Vagina (tissue), 2 donors: ENCODE measurements at places on chromosomes 3 and 15. TPM values are rescaled to one million over a fixed set of nuclear protein-coding genes. Genes with fewer than 3 reads are reported as not detected.

- no peak for DNase-seq
Measured at GRCh38 chr3:52912885-52913731, 15.8 kb upstream of the STIMATE start.

GRCh38 chr3:132606085-132606484 lies 9.0 kb downstream of the ACKR4 start:
- DNase-seq, result no peak

FBXW12 gene
- not detected for total RNA-seq

DNA sequence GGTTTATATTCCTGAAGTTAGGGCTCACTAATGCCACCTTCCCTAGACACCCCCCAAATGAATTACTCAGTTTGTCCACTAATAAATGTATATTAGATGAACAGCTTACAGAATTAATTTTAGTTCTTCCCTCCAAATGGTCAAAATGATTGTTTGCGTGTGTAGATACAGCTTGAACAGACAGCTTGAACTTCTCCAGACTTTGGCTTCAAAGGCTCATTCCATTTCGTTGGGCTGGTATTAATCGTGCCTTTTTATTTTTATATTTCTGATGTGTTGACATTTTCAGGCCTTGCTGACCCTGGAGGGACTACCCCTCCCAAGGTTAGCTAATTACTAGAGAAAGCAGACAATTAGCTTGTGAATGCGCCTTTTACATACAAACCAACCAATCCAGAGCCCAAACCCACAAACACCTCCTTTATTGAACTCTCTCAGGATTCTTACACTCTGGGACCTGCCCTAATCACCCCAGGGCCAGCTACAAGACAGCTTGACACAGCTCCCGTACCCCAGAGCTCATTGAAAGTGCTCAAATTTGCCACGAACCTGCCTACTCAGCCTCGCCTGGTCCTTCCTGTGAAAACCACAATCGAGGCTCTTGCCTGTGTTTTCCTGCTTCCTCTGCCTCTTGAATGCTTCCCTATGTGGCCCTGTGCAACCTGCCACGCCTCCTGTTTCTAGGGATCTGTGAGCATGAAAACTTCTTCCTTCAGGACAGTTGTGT lies 40.3 kb downstream of the RPL22L1 start:
- DNase-seq, result no peak

CLEC3B gene
- total RNA-seq, result 41.7 TPM

DNA sequence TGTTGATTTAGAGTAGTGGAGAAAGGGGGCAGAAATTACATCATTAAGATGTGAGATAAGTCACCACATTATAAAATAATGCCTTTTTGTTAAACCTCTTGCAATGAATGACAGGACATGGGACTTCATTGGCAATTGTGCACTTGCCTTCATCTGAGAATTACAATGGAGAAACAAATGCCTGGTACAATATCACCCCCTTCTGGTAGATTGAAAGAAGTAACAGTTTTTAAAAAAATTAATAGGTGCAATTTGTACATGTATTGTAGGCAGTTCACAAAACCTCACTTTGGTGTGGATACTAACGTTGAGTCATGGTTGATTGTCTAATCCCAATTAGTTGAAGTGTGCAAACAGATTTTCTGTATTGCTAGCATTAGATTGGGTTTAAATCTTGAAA lies 4.6 kb upstream of the P2RY14 start:
- no peak for DNase-seq

DNA sequence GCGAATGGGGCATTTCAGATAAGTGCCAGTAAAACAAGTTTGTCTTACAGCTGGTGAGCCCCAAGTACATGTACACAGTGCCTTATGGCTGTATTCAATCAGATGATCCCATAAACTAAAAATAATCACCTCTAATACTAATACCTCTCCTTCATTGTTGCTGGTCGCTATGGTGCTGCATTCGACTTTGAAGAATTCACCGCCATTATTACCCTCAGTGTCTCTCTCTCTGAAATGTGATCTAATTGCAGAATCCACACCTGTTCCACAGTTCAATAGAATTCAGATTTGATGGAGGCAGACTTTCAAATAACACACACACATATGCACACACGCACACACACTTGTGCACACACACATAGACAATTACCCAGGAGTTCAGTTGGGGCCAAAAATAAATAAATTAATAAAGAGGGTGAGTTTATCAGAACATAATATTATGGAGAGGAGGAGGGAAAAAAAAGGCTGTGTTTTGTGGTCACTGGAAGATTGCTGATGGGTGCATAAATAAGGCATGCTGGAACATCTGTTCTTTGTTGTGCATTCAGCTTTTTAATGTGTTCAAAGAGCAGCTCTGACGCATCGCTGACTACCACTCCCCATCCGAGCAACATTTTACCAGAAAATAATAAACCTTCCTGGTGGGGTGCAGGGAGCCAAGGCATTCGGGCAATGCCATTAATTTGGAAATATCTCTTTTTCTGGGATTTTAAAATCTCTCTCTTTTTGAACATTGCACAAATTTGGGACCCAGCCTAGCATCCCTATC lies 235.7 kb downstream of the SATB1 start:
- no peak for DNase-seq

- DNase-seq, result no peak
Measured at GRCh38 chr3:37463163-37463562, 288.8 kb upstream of the LRRFIP2 start.

- DNase-seq, result no peak
Measured at GRCh38 chr3:69750549-69750948, 11.3 kb downstream of the MITF start.

BHLHE40 gene
- total RNA-seq, result 347 TPM

GRCh38 chr3:188918093-188918492 lies 253.7 kb upstream of the TPRG1 start:
- DNase-seq, result no peak
